Psoas muscle (tissue), 8 donors: ENCODE measurements at places on chromosomes 2 and 18.

DNA sequence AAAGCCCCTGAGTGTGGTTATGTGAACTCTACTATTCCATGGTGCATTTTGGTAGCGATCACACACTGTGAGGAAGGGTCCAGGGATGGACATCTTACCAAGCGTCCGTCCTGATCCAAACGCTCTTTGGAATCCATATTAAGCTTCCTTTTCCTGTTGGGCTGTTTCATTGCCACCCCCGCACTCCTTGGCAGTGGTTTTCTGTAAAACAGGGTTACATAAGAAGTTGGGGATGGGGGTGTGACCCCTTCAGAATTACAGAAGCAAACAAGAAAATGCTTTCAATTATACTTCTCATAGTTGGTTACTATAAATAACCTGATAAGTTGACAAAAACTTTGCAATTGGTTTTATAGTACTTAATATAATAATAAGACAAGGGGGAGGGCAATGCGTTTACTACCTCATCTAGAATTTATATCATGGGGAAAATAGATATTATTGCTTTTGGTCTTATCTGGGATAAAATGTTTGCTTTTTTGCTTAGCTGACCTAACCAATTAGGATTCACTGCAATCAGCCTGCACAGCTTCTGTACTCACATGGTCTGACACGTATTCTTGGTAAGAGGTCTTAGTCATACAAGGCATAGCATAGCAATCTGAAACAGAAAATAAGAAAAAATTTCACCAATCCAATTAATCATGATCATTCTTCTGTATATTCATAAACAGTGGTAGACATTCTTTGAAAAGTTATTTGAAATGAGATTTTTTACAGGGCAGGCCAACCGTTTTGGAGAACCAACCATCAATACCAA is 103.1 kb downstream of the L3MBTL4 start:
- DNase-seq = no peak

- DNase-seq = no peak
Observed at GRCh38 chr2:12767541-12767940, 50.8 kb downstream of the TRIB2 start.

DNA sequence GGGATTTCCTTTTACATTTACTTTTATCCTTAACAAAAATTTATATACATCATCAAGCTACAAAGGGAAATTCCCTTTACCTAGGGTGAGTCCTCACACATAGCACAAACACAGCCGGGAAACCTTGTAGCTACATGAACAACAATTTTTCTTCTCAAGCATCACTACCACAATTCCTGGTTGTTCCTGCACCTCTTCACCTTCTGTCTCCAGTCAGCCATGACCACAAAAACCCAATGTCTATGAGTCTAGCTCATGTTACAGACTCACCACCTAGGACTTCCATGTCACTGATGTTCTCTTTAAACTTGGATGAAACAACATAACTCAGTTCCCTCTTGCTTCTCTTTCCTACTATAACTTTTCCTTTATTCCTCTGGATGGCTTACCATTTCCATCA is 460.4 kb downstream of the MBD2 start:
- no peak for DNase-seq

DNA sequence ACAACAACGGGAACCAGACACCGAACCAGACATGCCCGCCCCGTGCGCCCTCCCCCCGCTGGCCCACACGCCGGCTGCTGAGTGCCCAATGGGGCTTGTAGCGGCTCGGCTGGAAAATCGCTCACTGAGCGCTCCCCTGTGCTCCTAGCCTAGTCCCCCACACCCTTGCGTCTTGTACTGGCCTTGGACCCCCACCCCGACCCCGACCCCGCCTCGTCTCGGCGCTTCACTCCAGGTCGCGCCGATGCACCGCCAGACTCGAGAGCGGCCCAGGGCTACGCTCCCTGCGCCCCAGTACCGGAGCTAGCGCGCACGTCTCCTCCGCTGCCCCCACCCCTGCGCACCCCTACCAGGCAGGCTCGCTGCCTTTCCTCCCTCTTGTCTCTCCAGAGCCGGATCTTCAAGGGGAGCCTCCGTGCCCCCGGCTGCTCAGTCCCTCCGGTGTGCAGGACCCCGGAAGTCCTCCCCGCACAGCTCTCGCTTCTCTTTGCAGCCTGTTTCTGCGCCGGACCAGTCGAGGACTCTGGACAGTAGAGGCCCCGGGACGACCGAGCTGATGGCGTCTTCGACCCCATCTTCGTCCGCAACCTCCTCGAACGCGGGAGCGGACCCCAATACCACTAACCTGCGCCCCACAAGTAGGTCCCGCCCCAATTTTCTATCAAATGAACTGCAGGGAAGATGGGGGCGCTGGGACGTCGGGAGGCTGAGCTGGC is 1.5 kb downstream of the GAD1 start:
- DNase-seq = no peak

- DNase-seq = no peak
Observed at GRCh38 chr18:3875376-3875775, 425.4 kb downstream of the TGIF1 start.

- no peak for DNase-seq
Observed at GRCh38 chr2:11998626-11999378, 252.4 kb downstream of the LPIN1 start.

GRCh38 chr2:157056200-157056676 is 201.3 kb upstream of the GALNT5 start:
- DNase-seq = no peak

DNA sequence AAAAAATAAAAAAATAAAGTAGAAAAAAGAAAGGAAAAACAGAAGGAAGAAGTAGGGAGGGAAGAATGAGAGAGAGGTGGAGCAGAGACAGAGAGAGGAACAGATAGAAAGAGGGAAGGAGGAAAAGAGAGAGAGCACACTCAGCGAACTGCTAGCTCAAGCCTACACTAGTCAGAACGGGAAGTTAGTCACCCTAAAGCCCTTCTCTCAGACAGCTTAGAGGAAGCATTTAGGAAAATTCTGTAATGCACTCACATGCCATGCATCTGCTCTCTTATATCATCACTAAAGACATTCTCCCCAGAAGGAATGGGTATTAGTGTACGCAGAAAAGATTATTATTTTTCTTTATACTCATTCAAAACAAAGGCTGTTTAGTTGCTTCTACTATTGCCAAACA is 68.1 kb upstream of the SULT1C3 start:
- DNase-seq = no peak

GRCh38 chr18:45241982-45242565 is 373.2 kb upstream of the SLC14A2 start:
- DNase-seq = no peak

DNA sequence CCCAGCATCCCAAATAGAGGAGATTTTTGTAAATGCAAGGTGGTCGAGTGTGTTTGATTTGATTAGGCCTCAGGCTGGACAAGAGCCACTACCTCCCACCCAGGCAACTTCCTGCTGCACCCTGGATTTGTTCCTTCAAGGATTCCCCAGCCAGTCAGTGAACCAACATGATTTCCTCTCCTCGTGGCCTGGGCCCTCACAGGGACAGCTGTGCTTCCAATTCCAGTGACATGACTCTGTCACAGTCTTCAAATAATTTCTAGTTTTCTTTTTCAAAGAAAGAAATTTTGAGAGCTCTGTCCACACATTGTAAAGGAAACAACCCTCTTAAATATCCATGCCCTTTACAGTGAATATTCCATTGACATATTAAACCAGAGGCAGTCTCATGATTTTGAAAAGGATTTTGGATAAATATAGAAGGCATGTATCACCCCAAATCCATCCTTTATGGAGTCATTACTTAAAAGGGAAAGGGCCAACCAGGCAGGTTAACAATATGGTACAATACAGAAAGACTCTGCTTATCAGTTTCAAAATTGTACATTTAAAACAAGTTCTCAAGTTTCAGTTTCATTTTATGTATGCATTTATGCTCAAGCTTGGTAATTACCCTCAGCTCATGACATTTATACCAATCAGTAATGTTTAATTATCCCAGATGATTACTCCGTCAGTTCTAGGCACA is 121.3 kb upstream of the FOSL2 start:
- DNase-seq = no peak

GRCh38 chr18:47586418-47587070 is 335.1 kb upstream of the SKOR2 start:
- no peak for DNase-seq

DNA sequence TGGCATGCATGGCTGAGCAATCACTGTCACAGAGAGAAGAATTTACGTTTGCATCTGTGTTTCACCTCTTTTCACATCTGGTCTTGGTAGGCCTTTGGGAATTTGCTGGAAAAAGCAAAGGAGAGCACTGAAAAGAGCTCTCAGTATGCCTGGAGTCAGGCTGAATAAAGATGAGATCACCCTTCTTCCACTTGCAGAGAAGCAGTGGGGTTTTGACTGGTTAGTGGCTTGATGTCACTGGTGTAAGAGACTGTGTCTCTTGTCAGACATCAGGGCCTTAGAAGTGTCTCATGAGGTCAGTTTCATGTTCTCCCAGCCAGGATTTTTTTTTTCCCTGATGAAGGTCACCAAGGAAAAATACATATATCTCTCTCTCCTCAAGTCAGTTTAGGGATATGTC is 353.8 kb downstream of the INSIG2 start:
- no peak for DNase-seq

GRCh38 chr18:36770315-36770946 is 58.4 kb downstream of the TPGS2 start:
- no peak for DNase-seq

DNA sequence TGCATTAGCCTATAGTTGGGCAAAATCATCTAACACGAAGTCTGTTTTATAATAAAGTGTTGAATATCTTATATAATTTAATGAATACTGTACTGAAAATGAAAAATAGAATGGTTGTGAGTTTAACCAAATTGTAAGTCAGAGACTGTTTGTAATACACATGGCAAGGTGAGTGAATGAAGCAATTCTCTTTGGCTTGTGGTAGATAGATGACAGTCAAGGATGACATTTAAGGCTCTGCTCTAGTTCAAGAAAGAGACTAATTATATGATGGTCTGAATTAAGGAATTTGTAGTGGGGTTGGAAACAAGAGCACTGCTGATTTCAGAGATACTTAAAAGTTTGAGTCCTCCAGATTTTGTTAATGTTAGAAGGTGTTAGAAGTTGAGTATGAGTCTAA is 207.7 kb downstream of the MCFD2 start:
- DNase-seq = no peak

GRCh38 chr18:48442761-48443160 is 33.6 kb upstream of the ZBTB7C start:
- DNase-seq = no peak

- DNase-seq = peak; percentile 17
Observed at GRCh38 chr2:218834685-218835084, 3.1 kb upstream of the PRKAG3 start.

- no peak for DNase-seq
Observed at GRCh38 chr2:131077182-131077846, 15.9 kb downstream of the FAM168B start.

- DNase-seq = no peak
Observed at GRCh38 chr2:241070361-241070760, 31.7 kb downstream of the MTERF4 start.

DNA sequence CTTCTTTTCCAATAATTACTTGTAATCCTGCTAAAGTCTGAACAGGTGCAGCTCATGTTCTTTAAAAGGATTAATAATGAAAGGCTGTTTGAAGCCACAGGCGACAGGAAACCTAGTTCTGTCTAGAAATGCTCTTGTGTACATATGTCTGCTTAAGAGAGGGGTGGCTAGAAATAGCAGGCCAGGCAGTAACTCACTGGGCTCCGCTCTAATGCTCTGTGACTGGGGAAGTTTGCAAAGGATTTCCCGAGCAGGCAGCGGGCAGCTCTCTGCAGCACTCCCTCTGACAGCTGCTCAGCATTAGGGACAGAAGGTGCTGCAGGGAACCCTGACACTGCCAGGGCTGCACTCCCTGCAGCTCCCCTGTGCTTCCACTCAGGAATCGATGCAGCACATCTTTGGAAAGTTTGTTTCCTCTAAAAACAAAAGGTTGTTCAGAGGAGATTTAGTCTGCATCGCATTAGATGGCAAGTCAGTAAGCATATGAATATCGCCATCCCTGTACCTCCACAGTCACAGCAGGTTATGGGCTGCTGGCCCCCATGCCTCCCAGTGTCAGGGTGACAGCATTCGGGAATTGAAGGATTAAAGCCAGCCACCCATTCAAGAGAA is 33.1 kb upstream of the TTC39C start:
- DNase-seq = no peak

DNA sequence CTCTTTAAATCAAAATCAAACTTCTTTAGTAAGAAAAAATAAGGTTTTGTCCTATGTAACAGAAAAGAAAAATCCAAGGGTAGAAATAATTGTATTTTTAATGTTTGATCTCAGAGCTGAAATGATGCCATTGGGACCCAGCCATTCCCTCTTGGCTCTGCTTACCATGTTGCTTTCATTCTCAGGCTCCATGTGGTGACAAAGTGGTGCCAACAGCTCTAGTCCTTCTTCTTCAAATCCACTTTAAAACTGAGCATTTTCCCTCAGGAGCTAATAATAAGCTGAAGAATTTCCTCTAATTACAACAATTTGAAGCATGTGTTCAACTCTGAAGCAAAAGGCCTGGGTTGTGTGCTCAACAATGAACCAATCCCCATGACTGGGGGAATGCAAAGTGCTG is 327.9 kb downstream of the EN1 start:
- no peak for DNase-seq

DNA sequence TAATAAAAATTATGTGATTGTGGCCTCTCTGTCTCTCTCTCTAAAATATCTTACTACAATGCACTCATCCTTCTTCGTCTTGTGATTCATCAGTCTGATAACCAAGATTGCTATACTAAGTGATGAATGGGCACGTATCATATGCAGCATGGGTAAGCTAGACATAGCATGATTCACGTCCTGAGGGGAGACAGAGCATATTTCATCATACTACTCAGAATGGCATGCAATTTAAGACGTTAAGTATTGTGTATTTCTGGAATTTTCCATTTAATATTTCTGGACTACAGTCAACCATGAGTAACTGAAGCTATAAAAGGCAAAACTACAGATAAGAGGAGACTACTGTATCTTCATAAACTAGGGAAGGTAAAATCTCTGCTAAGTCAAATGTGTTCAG is 97.0 kb upstream of the CD226 start:
- DNase-seq = no peak

DNA sequence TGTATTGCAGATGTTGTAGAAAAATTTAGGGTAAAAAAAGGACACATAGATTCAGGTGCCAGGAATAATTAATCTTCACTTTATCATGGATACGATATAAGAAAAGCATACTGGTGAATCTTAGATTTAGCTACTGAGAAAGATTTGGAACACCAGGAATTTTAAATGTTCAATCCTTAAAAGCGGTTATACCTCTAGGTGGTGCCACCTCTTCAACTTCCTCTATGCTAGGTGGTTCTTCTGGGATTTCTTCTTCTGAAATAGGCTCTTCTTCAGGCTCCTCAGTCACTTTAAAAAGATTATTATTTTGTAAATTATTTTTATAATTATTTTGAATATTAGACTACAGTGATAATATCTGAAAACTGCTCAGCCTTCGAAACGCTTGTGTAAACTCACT is 133.1 kb downstream of the TTN start:
- no peak for DNase-seq

GRCh38 chr2:164609790-164610189 is 11.5 kb downstream of the GRB14 start:
- no peak for DNase-seq

DNA sequence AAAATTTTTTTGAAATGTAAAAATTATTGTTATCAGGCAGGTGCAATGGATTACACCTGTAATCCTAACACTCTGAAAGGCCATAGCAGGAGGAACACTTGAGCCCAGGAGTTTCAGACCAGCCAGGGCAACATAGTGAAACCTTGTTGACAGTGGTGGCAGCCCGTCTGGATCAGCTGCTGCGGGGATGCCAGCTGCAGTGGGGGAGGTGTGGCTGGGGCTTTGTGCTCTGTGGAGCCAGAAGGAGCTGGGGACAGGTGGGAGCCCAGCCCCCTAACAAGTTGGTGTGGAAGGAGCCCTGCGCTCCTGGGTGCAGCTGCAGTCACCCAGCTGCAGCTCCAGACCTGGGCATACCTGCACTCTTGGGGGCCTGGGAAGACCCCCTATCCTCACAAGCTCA is 182.4 kb upstream of the MC4R start:
- DNase-seq = no peak
